Cardiac muscle cell (in vitro differentiated cells and primary cell): ENCODE measurements at places on chromosomes 3 and 15. TPM values are rescaled to one million over a fixed set of nuclear protein-coding genes. Genes with fewer than 3 reads are reported as not detected.

Gene SNX22
- 0.59 and 2.0 TPM in 2 replicates for polyA plus RNA-seq

Gene LRRC31
- not detected in 2 replicates for polyA plus RNA-seq

Gene EFCAB12
- 0.49 and 1.7 TPM in 2 replicates for polyA plus RNA-seq

Gene KLHL40
- polyA plus RNA-seq = 0.39 and 0.66 TPM in 2 replicates

Gene TMIE
- 0.53 and 0.91 TPM in 2 replicates for polyA plus RNA-seq

Gene CHST13
- polyA plus RNA-seq = 1.8 and 1.9 TPM in 2 replicates

Gene IL16
- 0.45 TPM in 1 of 2 replicates, not detected in the other for polyA plus RNA-seq

Gene FAM107A
- polyA plus RNA-seq = not detected in 2 replicates

Gene IGSF10
- polyA plus RNA-seq = 0.17 TPM in 1 of 2 replicates, not detected in the other

Gene ACAD11
- 31.7 and 40.8 TPM in 2 replicates for polyA plus RNA-seq

Gene UROC1
- not detected in 2 replicates for polyA plus RNA-seq

Gene SAMD7
- not detected in 2 replicates for polyA plus RNA-seq

Gene LTK
- polyA plus RNA-seq = 3.0 and 4.4 TPM in 2 replicates

Gene THPO
- polyA plus RNA-seq = 3.1 and 3.5 TPM in 2 replicates

Gene PAQR9
- polyA plus RNA-seq = 0.68 and 1.1 TPM in 2 replicates

Gene GOLGA8H
- 0.13 and 0.36 TPM in 2 replicates for polyA plus RNA-seq

Gene CLDN16
- polyA plus RNA-seq = not detected in 2 replicates

Gene FBXL2
- polyA plus RNA-seq = 17.5 and 25.6 TPM in 2 replicates
